ENCODE measurements at places on chromosomes 7 and 10. TPM values are rescaled to one million over a fixed set of nuclear protein-coding genes. Genes with fewer than 3 reads are reported as not detected.

GRCh38 chr7:117827862-117828261 is 45.4 kb downstream of the CTTNBP2 start:
- no peak for DNase-seq

DNA sequence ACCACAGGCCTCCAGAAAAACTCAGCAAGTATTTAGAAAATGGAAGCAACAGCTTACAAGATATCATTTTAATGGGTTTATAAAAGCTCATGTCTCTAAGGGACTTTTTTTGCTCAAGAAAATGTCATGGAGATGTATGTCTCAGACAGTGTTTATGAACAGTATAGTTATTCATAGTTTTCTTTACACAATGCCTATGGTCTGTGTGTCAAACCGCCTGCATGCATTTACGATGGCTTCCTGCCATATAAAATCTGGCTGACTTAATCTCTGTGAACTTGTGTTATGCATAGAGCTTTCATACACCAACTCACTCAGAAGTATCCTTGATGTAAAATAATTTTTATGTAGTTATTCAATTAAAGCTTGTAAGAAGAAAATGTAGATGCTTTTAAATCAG is 1314.2 kb upstream of the LRRTM3 start:
- no peak for DNase-seq

GRCh38 chr10:47207281-47207615 is 92.7 kb upstream of the GDF10 start:
- no peak for DNase-seq

- DNase-seq = no peak
Observed at GRCh38 chr10:45548068-45548467, 124.5 kb downstream of the ZFAND4 start.

GRCh38 chr7:155761162-155761561 is 51.1 kb downstream of the SHH start:
- no peak for DNase-seq

GRCh38 chr10:5895804-5896203 is 5.8 kb downstream of the FBH1 start:
- no peak for DNase-seq

Gene DIP2C
- total RNA-seq = 23.9 TPM

Measured in adrenal gland (tissue), 19 donors.